ENCODE measurements at places on chromosomes 2 and 18.

GRCh38 chr18:9673296-9674251 lies 34.5 kb upstream of the RAB31 start:
- no peaks in the 10 kb centered on the region for H3K4me1 ChIP-seq
- no peak overlapping the region for H3K4me3 ChIP-seq
- no peak overlapping the region for H3K27ac ChIP-seq
- no peaks in the 10 kb centered on the region for H3K36me3 ChIP-seq
- peak; percentile 13 for DNase-seq

DNA sequence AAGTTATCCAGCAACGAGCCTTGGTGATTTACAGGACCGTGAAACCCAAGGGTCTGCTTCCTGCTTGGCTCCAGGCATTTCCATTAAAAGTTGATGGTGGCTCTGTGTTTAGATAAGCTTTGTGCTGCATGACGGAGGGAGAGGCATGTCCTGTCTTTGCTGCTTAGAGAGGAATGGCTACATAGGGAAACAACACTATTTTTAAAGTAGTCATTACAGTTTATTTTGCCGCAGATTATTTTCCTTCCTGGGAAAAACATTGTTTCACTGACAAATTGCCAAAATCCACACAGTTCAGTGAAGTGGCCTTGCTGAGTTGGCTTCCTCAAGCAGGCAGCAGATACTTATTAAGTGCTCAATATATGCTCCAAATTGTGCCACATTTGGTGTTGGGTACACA lies 98.5 kb downstream of the THSD7B start:
- H3K4me1 ChIP-seq: no peaks in the 10 kb centered on the region
- no peak overlapping the region for H3K4me3 ChIP-seq
- H3K27ac ChIP-seq: no peak overlapping the region
- DNase-seq: no peak
- no peaks in the 10 kb centered on the region for H3K27me3 ChIP-seq

GRCh38 chr2:134466141-134466540 lies 212.3 kb downstream of the MGAT5 start:
- no peaks in the 10 kb centered on the region for H3K27me3 ChIP-seq
- no peaks in the 10 kb centered on the region for H3K4me1 ChIP-seq
- no peaks in the 10 kb centered on the region for H3K36me3 ChIP-seq
- no peak overlapping the region for H3K4me3 ChIP-seq
- DNase-seq: no peak

DNA sequence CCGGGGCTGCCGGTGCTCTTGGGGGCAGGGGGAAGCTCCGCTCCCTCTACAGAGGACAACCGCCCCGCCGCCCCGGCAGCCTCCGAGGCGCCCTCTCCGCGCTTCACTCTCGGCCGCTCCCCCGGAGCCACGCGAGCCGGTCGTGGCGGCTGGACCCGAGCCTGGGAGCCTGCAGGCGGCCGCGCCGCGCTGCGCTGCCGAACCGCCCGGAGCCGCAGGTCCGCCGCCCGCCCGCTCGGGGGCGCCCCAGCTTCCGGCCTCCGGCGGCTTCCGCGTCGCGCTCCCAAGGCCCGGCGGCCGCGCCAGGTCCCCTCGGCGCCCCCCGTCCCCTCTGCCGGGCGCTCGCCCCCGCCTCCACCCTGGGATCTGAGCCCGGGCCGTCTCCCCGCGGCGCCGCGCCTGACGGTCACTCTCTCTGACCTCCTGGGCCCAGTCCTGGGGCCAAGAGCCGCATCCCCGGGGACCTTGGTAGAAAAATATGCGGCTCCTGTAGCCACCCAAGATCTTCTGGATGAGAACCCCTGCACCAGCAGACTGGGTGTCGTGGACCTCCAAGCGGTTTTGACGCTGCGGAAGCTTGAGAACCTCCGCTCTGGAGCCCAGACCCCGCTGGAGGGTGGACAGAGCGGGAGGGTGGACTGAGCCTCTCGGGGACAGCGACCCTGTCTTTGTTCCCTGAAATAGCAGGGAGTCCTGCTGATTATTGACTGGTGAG lies 44.3 kb downstream of the SERTAD2 start:
- peak overlapping the region; percentile 66 for H3K4me3 ChIP-seq
- no peaks in the 10 kb centered on the region for H3K36me3 ChIP-seq
- H3K27me3 ChIP-seq: no peaks in the 10 kb centered on the region
- H3K4me1 ChIP-seq: peaks cover 8% of the 10 kb centered on the region
- peak overlapping the region; percentile 13 for H3K27ac ChIP-seq

GRCh38 chr2:112008910-112009485 lies 46.1 kb upstream of the TMEM87B start:
- no peaks in the 10 kb centered on the region for H3K4me1 ChIP-seq
- no peak overlapping the region for H3K27ac ChIP-seq
- H3K27me3 ChIP-seq: peaks cover 4% of the 10 kb centered on the region
- H3K36me3 ChIP-seq: no peaks in the 10 kb centered on the region
- no peak overlapping the region for H3K4me3 ChIP-seq
